Stimulated activated CD8-positive, alpha-beta memory T cell treated with anti-CD3 and anti-CD28 coated beads, Interleukin-15, amount 100 ng/mL, for 48 hours (primary cell): ENCODE measurements at places on chromosomes 3 and 15.

GRCh38 chr3:87461443-87461842, 185.1 kb upstream of the POU1F1 start:
- DNase-seq, result no peak

- no peak for DNase-seq
Observed at GRCh38 chr3:50583897-50584296, 14.6 kb downstream of the HEMK1 start.

- DNase-seq, result no peak
Observed at GRCh38 chr15:65062726-65063125, 5.1 kb downstream of the RASL12 start.

DNA sequence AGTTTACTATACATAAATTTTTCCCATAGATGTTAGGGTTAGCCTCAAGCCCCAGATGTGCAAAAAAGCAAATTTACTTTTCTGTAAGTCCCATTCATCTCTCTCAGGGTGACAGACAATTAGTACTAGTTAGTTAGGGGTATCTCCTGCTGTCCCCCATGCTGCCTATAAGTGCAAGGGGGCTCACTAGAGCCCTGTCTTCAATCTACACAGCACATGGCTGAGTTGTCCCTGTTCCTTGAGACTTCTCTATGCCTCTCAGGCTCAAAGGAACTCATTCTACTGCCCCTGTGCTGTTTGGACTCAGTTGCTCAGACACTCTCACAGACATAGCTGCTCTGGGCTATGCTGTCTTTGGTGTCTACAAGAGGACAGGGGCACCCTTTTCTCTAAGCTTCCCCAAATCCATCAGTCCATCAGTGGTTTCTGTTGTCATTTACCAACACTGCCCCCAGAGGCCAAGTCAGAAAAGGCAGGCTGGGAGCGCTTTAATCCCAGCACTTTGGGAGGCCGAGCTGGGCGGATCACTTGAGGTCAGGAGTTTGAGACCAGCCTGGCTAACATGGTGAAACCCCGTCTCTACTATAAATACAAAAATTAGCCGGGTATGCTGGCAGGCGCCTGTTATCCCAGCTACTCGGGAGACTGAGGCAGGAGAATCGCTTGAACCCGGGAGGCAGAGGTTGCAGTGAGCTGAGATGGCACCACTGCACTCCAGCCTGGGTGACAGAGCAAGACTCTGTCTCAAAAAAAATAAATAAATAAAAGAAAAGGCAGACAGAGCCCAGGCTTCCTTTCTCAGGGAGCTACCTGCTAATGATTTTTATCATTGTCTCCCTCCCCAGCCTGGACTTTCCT, 31.4 kb upstream of the PRTG start:
- DNase-seq, result peak; percentile 6

DNA sequence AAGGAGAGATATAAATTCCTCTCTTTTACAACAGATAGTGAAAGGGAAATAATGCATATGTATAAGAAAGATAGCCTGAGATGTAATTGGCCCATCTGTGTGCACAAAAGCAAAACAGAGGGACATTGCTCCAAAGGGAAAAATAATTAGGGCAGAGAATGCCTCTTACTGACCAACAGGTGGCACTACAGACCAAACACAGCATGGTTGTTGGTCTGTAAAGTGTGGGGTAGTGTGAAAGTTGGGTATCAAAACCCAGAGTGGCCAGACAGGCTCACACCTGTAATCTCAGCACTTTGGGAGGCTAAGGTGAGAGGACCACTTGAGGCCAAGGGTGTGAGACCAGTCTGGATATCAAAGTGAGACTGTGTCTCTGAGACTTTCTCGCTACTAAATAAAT, 4.5 kb upstream of the TLNRD1 start:
- no peak for DNase-seq

DNA sequence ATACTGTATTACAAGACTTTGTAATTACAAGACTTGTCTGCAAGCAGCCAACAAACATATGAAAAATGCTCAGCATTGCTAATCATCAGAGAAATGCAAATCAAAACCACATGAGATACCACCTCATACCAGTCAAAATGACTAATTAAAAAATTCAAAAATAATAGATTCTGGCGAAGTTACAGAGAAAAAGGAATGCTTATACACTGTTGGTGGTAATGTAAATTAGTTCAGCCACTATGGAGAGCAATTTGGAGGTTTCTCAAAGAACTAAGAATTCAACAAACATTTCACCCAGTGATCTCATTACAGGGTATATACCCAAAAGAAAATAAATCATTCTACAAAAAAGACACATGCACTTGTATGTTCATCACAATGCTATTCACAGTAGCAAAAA, 617.5 kb upstream of the CCDC54 start:
- no peak for DNase-seq

DNA sequence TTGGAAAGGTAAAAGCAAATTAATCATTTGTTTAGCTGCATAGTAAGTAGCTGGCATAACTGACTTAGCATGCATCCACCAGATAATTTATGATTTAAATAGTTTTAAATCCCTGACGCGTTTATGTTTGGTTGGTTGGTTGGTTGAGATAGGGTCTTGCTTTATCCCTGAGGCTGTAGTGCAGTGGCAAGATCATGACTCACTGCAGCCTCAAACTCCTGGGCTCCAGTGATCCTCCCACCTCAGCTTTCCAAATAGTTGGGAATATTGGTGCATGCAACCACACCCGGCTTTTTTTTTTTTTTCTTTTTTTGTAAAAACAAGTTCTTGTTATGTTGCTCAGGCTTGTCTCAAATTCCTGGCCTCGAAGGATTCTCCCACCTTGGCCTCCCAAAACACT, 263.4 kb downstream of the MCTP2 start:
- DNase-seq, result no peak

DNA sequence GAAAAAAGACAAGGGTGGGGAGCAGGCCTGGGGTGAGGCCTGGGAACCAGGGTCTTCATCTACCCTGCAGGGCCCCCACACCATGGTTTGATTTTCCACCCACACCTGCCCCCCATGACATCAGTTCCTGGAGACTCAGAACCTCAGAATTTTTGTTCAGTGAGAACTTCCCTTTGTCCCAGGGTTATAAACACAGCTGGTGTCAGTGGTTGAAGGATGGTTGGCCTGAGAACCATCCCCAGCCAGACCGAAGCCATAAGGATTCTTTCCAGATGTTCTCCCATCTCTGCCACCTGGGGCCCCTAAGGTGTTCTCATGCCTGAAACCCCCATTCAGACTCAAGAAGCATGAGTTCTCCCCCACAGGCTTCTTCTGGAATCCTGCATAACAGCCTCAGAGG, 16.6 kb downstream of the CCDC33 start:
- DNase-seq, result no peak

- no peak for DNase-seq
Observed at GRCh38 chr3:43391621-43392020, 105.3 kb downstream of the SNRK start.

- no peak for DNase-seq
Observed at GRCh38 chr15:99073008-99073717, 31.7 kb upstream of the SYNM start.

DNA sequence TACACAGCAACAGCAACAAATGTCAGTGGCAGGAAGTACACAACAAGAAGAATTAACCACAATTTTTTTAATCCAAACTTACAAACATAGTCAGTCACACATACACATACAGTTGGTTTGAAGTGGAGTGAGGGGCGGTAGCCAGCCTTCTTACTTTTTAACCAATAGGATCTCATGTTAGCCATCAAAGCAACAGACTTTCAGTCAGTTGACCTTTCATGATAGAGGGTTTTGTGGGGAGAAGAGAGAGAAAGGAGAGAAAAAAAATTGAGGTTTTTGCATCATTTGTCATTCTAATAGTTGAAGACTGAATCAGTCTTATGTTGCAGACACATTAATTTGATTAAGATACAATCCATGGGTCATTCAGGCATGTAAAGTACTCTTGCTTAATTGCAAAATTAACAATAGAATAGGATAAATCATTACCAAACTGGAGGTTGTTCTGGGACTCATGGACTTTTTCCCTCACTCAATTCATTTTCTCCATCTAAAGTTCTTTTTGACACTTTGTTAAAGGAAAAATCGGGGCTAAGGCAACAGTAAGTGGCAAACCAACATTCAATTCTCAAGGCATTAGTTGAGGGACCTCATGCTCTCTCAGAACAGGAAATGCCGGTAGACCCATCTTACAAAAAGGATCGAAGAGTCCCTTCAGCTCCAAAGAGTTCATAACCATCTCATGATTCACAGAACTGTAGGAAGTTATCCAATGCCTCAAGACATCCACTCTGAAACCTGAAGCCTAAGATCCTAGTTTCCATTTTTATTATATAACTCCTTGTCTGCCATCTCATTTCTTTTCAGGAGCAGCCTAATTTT, 159.5 kb upstream of the LPP start:
- peak; percentile 36 for DNase-seq

DNA sequence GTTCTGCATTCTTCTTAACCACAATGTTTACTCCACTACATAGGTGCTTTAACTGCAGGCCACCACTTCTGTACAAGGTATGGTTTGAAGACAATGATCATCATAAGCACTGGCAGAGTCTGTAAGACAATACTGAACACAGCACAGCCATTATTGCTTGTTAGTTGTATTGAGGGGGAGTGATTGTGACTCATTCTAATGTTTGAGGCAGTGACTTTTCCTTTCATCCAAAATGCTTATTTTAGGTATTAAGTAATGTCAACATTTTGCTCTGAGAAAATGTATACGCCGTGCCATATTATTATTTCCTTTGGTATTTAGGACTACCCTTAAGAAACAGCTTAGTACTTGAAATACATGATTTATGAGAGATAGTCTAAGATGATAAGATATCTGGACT, 618.2 kb upstream of the ZNF717 start:
- no peak for DNase-seq

DNA sequence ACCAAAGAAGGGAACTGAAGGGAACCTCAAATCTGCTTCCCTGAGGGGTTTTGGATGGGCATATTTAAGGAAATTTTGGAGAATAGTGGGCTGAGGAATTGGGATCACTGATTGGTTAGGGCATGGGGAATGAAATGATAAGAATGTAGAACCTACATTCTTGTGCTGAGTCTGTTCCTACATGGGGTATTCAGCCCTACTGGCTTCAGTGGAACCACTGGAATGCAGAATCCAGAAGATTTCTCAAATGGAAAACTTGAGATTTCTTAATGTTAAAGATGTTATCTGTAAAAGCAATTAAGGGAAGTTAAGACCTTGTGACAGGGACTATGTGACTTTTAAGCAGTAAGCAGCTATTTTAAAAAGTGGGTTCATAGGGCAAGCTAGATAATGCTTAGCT, 1062.4 kb downstream of the AGBL1 start:
- no peak for DNase-seq

GRCh38 chr3:43884581-43884980, 193.8 kb downstream of the ABHD5 start:
- no peak for DNase-seq

DNA sequence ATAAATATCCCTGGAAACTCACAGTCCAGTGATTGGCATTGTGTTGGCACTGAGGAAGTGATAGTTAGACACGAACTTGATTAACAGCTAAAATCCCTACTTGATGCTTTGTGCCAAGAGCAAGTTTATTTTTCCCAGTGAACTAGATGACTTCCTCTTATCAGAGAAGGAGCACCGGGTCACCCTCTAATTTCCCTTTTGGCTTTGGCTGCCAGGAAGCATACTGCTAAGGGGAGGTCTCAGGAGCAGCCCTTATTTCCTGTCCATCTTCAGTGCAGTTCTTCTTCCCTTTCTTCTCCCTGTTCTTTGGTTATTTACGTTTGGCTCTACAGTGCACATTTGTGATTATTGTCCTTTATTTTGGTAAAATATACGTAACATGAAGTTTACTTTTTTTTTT, 13.0 kb downstream of the FBLN2 start:
- no peak for DNase-seq

DNA sequence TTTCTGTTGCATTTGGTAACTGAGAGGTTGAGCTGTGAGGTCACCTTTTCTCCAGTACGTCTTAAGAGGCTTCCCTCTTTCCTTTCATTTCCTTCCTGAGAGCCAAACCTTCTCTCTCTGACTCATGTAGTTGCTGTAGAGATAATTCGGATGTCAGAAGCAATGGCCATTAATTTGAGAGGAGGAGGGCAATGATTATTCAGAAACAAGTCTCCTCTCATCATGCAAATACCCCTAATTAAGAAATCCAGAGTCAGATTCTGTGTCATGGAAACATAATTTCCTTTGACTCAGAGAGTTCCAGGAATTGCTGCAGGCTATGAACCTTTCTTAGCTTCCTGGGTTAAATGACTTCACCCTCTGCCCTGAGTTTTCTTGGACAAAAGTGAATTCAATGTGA, 59.0 kb upstream of the GSK3B start:
- no peak for DNase-seq

GRCh38 chr15:50049871-50050270, 69.2 kb downstream of the ATP8B4 start:
- no peak for DNase-seq

GRCh38 chr3:49389297-49389696, 22.5 kb downstream of the RHOA start:
- DNase-seq, result no peak

- DNase-seq, result no peak
Observed at GRCh38 chr3:111851511-111851954, 7.5 kb upstream of the PHLDB2 start.

DNA sequence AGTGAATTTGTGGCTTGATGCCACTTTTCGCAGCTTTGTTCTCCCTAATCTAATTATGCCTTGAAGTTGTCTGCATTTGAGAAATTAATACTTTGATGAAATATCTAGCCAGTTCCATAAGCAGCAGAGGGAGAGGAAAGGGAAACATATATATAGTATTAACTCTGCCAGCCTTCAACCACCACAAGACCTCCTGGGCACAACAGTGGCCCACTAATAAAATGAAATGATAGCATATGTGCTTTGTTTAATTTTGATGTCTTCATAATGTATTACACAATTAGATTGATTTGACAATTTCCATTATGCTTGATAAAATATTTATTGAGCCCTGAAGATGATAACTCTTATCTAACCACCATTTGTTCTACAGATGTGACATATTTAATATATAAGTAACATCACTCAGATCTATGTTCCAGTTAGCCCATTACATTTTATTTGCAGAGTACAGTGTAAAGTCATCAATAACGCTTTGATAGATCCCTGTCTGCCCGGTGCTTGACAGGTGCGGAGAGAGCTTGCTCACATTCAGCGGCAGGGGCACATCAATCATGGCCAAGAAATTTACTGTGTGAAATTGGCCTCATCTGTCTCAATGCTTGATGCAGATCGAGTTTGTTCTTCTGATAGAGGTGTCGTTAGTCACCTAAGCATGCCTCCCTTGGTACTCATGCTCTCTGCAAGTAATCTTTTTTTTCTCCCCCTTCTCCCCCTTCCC, 187.4 kb downstream of the MECOM start:
- no peak for DNase-seq

DNA sequence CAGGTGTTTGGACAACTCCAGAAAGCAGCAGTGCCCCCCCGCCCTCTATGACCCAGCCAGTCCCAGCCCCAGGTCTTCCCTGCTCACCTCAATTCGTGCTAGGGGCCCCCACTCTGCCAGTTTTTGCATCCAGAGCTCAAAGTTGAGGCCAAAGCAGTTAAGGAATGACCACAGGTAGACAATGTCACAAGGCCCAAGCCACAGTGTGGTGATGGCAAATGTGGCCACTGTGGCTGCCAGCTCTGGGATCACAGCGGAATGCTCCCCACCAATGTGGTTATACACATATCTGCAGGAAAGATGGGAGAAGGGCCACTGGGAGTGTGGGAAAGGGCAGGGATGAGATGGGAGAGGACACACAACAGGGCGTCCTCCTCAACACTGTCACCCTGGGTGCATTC, 8.2 kb downstream of the KLHL40 start:
- DNase-seq, result no peak

GRCh38 chr3:54954521-54954920, 26.7 kb upstream of the LRTM1 start:
- DNase-seq, result no peak
